ENCODE measurements at places on chromosomes 7 and 10. TPM values are rescaled to one million over a fixed set of nuclear protein-coding genes. Genes with fewer than 3 reads are reported as not detected.

DNA sequence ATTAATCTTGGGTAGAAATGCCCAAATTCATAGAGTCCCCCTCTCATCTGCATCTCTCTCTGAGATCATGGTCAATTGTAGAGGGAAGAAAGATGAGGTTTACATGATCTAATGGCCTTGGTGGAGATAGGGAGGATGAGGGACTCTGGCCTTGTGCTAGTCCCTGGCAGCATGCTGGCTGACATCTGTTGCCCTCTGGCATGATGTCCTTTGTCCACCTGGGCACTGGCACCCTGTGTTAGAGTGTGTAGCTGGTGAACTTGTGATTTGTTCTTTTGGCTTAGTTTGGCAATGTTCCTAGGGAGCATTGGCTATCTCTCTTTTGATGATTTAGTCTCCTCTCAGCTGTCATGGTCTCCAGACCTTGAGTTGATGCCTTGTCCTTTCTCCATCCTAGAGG lies 103.2 kb downstream of the DYNC1I1 start:
- no peak for DNase-seq

DNA sequence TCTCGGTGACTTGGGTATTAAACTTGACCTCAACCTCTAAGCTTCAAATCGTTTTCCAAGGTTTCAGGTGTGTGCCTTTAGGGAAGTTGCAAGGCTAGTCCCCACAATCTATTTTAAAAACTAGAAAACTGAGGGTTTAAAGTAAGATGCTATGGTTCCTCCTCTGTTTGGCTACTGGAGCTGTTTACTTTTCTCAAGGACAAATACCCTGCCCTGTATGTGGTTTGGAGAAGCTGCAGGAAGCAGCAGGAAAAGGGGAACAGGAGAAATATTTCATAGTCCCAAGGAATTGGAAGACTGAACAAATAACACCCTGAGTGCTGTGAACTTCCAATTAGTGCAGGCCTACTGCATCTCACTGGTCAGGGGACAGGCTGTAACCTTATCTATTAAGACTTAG lies 135.9 kb downstream of the NRP1 start:
- DNase-seq: no peak

GRCh38 chr10:107480781-107481180 lies 316.3 kb upstream of the SORCS1 start:
- DNase-seq: no peak

GRCh38 chr7:30148951-30149459 lies 14.2 kb downstream of the MTURN start:
- DNase-seq: no peak

DNA sequence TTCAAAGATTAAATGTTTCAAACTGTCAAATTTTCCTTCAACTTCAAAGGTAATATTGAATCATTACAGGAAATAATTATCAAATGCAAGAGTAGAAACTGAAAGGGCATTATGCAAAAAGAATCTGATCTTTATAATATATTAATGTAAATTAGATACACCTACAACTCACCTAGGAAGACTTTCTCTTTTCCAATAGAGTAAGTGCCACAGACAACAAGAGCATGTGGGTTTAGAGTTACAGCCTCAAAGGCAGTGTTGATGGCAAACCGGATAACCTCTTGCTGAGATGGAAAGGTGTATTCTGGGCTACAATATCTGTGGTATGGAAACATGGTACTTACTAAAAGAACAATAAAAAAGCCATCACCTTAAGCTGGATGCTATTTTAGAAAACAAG lies 11.7 kb downstream of the DCLRE1A start:
- DNase-seq: no peak

DNA sequence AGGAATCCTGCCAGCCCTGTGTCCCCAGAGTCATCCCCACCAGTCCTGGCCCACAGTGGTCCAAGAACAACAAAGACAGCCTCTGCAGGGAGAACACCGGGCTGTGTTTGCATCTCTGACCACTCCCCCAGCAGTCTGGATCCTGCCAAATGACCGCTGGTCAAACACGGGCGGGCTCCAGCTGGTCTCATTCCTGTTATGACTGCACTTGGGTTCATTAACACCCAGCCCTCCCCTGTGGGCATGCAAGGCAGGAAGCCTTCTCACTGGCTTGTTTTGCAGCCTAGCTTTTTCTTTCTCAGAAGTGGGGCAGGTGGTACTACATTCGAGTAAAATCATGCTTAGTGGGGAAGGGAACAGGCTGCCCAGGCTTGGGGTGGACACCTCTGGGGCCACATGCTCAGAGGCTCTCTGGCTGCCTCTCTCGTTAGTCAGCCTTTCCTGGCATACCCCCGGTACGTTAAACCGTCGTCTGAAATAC lies 190.0 kb downstream of the PLXNA4 start:
- peak; percentile 72 for DNase-seq

DNA sequence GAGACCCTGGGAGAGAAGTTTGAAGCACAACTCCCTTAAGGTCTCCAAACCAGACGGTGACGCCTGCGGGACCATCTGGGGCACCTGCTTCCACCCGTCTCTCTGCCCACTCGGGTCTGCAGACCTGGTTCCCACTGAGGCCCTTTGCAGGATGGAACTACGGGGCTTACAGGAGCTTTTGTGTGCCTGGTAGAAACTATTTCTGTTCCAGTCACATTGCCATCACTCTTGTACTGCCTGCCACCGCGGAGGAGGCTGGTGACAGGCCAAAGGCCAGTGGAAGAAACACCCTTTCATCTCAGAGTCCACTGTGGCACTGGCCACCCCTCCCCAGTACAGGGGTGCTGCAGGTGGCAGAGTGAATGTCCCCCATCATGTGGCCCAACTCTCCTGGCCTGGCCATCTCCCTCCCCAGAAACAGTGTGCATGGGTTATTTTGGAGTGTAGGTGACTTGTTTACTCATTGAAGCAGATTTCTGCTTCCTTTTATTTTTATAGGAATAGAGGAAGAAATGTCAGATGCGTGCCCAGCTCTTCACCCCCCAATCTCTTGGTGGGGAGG lies 10.8 kb downstream of the SERPINE1 start:
- DNase-seq: no peak

DNA sequence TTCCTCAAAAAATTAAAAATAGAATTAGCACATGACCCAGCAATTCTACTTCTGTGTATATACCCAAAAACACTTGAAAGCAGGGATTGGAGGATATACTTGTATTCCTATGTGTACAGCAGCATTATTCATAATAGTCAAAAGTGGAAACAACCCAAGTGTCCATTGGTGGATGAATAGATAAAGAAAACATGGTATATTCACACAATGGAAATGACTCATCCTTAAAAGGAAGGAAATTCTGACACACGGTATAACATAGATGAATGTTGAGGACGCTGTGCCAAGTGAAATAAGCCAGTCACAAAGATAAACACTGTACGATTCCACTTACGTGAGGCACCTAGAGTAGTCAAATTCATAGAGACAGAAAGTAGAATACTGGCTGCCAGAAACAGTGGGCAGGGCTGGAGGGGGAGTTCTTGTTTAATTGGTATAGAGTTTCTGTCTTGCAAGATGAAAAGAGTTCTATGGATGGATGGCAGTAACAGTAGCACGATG lies 26.6 kb upstream of the KAT6B start:
- DNase-seq: no peak

GRCh38 chr7:113071465-113071864 lies 15.2 kb downstream of the GPR85 start:
- DNase-seq: no peak

DNA sequence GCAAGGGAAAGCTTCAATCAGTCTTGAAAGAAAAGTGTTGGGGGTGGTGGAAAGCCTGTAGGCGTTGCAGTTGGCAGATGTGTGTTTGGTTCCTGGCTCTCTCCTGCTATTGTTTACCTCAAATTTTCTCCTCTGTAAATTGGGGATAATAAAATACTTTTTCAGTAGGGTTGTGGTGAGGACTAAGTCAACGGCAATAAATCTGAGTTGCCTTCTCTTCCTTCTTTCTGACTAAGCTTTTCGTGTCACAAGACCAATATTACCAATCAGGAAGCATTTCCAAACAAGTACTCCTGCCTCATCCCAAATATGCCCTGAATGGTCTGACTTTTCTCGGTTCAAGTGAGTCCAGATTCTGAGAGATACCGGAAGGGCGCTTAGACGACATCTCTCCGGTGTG lies 54.0 kb downstream of the CREB5 start:
- no peak for DNase-seq

GRCh38 chr7:122702872-122703510 lies at the start of gene RNF148:
RNF148 (minus strand) TSS chr7:122702922; CDS start chr7:122702750, 172 bp downstream.
- DNase-seq: no peak

LDB3 gene
- total RNA-seq: 2,187 TPM

PPP1R3A gene
- 52.6 TPM for total RNA-seq

ADCYAP1R1 gene
- 1.3 TPM for total RNA-seq

RASSF4 gene
- 35.1 TPM for total RNA-seq

Data from psoas muscle (tissue), 8 donors.